ENCODE measurements at places on chromosomes 3 and 15.

DNA sequence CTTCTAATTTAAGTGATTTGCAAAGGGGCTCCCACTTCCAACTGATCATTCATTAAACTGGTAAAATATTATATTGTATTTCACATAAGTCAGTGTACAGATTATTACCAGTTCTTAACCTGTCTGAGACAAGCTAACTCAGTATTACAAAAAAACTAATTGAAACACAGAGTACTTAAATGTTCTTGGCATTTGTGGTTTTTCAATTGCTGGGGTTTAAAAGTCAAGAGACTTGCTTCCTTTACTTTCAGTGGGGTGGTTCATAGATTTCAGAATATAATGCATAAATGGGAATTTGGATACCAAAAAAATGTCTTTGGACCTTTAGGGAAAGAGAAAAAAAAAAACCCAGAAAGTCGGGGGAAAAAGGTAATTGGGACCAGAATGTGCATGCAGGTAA, 85.0 kb downstream of the ATP10A start:
- DNase-seq: no peak

DNA sequence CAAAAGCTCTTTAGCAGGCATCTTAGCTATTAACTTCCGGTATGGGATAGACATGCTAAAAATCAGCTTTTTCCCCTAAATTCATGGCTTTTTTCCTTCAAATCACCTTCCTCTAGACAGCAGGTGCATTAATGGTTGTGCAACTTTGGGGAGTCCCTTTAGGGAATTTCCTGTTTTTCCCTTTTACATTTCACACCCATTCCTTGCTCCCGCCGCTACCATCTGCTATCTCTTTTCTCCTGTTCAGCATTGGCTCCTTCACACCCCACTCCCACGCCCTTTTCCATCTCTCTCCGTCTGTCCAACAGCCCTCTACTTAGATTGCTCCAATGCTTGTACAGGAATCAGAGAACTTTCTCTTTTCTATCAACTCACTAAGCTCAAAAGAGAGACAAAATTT, 43.4 kb downstream of the FEZF2 start:
- DNase-seq: no peak

DNA sequence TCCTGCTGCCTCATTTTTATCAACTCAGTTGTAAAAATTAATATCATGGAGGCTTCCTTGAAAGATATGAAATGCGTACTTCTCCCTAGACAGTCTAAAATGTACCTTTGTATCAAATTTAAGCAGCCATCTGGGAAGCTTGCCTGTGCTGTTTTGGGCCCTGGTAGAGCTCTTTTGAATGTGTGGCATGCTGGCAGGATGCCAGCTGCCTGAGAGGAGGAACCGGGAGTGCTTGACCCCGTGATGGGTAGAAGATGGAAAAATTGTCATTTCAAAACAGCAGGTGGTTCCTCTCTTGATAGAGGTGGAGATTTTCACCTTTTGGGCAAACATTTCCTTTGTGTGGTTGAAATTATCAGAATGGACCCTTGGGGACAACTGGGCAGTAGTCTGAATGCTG, 245.3 kb downstream of the RPLP1 start:
- no peak for DNase-seq

GRCh38 chr3:8579096-8579495, 65.5 kb downstream of the SSUH2 start:
- DNase-seq: no peak

DNA sequence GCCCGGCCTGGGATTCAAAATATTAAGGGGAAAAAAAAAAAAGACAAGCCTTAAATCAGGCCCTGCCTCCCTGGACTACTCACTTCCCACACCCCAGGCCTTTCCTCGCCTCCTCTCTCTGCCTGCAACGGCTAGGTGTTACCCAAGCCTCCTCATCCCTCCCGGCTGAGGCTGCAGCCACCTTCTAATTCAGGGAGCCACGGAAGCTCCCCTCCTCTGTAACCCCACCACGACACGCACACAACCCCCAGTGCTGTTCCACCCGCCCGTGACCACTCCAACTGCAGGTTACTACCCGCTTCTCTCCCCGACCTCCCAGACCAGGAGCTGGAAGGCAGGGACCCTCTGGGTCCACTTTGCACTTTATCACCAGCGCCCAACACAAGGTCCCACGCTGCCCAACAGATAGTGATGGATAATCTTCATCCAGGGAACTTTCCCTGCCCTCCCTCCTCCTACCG, 936 bp downstream of the KIF7 start:
- DNase-seq: no peak

- no peak for DNase-seq
Observed at GRCh38 chr3:146130881-146131371, 30.1 kb downstream of the PLOD2 start.

DNA sequence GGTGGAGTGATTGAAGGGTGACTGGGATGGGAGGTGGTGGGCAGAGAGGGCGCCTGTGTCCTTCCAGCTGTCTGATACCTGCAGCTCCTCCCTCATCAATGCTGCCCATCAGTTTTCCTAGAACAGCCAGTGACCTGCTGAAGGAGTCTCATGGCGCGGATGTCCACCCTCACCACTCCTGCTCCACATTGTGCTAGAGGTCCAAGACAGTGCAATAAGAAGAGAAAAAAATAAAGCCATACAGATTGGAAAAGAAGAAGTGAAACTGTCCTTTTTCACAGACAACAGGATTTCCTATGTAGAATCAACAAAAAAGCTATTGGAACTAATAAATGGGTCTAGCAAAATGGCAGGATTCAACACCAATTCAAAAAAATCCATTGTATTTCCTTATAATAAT, 7.4 kb downstream of the ZDHHC19 start:
- DNase-seq: no peak

- DNase-seq: no peak
Observed at GRCh38 chr3:31541089-31541488, 8.4 kb downstream of the STT3B start.

DNA sequence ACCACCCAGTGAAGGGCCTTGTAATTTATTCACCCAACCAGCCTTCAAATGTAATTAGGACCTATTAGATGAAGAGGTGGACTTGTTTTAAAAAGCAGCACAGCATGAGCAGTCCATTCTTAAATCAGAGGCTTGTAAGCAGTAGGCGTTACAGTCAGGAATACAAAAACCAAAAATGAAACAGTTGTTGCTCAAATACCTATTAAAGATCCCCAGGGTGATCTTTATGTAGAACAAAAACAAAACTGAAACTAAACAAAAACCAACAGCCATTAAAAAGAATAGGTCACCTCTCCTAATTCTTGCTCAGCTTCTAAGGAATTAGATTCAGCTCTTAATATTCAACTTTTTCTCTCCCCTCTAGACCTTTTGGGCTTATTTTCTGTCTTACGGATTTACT, 104.9 kb upstream of the ST8SIA2 start:
- DNase-seq: no peak

DNA sequence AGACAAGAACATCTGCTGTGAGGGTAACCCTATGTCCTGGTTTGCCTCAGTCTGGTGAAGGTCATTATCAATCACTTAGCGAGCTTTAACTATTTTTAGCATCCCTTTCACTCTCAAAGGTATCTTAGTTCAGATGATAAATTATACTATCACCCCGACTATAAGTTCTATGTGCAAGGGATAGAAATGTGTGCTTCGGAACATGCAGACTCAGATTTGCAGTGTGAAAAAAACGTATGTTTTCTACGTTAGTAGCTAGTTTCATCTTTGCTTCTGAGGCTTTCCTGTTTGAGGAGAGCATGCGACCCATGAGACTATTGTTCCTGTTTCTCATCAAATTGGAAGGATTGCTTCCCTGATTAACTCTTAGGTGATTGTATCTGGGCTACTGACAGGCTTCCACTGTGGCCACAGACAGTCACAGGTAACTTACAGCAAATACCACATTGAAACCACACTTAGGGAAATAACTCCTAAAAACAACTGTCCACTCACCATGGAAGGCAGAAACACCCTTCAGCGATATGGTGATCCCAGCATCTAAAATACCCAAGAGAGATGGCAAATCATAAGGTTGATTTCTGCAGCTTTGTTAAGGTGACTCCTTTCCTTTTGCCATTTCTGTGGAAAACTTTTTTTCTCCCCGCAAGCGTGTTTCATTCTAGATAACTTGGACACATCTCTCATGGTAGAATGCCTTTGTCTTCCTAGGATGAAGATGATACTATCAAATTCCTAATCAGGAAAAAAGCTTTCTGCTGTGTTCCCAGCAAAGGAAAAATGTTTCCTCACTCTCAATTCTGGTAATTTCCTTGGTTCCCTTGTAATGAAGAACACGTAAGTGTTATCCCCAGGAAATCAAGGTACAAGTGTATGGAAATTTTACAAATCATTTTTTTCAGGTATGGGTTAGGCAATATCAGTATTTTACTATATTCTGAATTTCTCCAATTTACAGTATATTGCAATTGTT, 5.2 kb downstream of the GCSAM start:
- DNase-seq: no peak

DNA sequence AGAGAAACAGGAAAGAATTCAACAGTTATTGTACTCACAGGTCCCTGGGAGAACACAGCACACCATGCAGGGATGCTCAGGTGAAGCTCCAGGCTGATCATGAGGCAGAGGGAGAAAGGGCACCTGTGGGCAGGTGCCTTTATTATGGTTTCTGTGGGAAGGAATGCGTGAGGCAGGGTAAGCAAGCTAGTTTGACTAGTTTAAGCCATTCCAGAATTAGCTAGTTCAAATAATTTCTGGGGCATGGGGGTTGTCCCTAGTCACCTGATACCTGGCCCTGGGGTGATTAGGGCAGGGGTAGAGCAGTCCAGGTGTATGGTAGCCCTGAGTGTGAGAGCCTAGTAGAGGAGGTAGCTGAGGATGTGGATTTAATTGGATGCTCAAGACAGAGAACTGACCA, 47.9 kb upstream of the DCLK3 start:
- DNase-seq: no peak

GRCh38 chr15:67822537-67823313, 2.6 kb upstream of the SKOR1 start:
- DNase-seq: no peak

- no peak for DNase-seq
Observed at GRCh38 chr3:50278880-50279224, at the start of gene LSMEM2. LSMEM2 (plus strand) TSS chr3:50279087; CDS start chr3:50279114, 27 bp downstream.

DNA sequence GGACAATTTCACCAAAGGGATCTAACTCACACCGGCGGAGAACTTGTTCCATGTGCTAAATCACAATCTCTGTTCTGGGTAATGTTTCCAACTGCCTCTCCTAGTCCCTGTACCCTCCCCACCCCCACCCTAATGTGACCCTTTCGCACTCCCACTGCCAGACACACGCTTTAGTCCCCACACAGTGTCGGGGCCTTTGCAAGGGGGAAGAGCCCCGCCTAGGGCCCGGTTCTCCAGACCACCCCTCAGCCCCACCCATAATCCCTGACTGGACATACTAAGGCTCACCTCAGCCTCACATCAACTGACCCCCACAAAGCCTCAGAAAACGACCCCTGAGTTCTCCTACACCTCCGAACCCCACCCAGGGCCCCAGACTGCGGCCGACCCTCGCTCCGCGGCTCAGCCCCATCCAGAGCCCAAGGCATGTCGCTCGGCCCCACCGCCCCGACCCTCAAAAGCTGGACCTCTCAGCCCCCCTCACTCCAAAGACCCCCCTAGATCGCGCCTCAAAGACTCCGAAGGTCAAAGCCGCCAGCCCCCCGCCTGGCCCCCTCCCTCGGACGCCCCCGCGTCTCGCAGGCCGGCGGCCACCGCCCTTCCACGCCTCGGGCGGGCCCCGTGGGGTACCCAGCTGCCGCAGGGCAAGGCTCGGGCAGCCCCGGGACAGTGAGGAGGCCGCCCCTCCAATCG, 72.0 kb upstream of the MAP4 start:
- DNase-seq: no peak

GRCh38 chr3:24451461-24452099, 43.1 kb downstream of the THRB start:
- DNase-seq: no peak

DNA sequence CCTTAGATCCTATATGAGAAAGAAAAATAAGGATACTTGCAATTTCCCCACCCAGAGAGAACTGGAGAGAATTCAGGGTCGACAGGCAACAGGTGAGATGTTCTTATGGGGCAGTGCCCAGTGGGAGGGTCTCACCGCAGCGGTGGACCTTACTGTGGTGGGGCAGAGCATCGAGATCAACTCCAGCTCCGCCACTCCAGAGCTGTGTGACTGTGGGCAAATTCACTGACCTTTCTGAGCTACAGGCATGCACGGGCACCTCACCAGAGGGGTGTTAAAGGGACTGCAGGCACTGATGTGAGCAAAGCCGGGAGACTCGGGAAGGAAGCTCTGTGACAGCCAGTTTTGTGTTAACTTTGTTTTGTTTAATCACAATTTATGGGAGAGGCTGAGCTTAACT, 30.9 kb downstream of the RGMA start:
- no peak for DNase-seq

- no peak for DNase-seq
Observed at GRCh38 chr15:81146006-81146405, 11.9 kb downstream of the CFAP161 start.

DNA sequence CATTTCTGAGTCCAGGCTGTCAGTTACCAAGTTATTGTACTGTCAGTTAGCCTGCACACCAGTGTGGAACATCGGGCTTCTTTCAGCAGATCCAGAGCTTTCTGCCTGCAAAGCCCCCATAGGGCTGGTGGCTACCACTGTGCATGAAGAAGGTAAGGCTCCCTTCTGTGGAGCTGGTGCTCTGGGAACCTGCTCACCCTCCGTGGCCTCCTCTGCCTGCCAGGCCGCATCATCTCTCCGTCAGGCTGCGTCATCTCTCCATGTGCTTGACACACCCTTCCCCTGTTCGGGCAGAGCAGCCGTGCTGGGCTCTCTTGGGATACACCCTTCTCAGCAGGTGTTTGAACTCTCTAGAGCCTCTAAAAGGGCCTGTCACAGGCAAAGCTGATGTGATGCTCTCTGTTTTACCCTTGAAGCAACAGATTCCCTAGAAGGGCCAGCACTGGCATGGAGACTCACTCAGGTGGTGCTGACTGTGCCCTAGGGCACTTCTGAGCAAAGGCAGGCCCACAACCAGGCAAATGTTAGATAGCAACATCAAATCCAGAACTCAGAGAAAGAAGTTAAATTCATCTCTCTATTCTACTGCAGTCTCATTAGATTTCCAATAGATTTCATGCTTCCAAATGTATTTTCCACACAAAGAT, 261.1 kb downstream of the EPHB1 start:
- DNase-seq: no peak

DNA sequence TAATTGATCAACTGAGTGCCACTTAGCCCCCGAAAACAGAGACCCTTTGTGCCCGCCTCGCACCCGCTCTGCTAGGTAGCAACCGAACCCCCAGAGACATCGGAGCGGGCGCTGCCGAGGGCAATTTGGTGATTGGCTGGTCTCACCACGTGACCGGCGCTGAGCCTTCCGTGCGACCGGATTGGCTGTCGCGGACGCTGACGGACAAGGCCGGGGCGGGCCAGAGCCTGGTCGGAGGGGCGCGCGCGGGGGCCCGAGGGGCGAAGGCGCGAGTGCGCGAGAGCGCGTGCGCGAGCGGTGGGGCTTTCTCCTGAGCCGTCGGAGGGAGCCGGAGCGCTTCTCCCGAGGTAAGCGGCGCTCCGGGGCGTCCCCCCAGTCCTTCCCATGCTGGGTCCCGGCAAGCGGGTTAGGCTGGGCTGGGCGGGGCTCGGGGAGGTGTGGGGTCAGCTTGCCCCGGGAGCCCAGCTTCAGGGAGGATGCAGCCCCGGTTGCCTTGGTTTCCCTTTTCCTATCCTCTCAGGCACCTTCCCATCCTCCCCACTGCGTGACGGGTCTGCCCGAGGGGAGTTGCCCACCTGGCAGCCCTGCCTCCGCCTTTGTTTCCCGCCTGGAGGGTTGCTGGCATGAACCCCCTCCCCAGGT, at the start of gene TMEM108:
Gene TMEM108 (plus strand): TSS at position 303 of the 642 bp plus-strand sequence.
- no peak for DNase-seq

GRCh38 chr3:172079326-172079976, 40.1 kb downstream of the FNDC3B start:
- no peak for DNase-seq

GRCh38 chr3:139269984-139270383, 73.8 kb upstream of the MRPS22 start:
- DNase-seq: no peak

- DNase-seq: no peak
Observed at GRCh38 chr3:69866988-69867720, 127.9 kb downstream of the MITF start.
